ENCODE measurements at places on chromosomes 6 and 20. TPM values are rescaled to one million over a fixed set of nuclear protein-coding genes. Genes with fewer than 3 reads are reported as not detected.

Gene MOG
- total RNA-seq: not detected

GRCh38 chr20:23048283-23049200 is 930 bp downstream of the THBD start:
- peak; percentile 37 for DNase-seq

GRCh38 chr6:131172222-131172621 is 37.0 kb downstream of the AKAP7 start:
- DNase-seq: no peak

- peak; percentile 66 for DNase-seq
Measured at GRCh38 chr20:49701241-49701790, 12.4 kb downstream of the B4GALT5 start.

Gene DNAH8
- total RNA-seq: 0.02 TPM

- no peak for DNase-seq
Measured at GRCh38 chr20:61656198-61656597, 404.1 kb downstream of the CDH4 start.

DNA sequence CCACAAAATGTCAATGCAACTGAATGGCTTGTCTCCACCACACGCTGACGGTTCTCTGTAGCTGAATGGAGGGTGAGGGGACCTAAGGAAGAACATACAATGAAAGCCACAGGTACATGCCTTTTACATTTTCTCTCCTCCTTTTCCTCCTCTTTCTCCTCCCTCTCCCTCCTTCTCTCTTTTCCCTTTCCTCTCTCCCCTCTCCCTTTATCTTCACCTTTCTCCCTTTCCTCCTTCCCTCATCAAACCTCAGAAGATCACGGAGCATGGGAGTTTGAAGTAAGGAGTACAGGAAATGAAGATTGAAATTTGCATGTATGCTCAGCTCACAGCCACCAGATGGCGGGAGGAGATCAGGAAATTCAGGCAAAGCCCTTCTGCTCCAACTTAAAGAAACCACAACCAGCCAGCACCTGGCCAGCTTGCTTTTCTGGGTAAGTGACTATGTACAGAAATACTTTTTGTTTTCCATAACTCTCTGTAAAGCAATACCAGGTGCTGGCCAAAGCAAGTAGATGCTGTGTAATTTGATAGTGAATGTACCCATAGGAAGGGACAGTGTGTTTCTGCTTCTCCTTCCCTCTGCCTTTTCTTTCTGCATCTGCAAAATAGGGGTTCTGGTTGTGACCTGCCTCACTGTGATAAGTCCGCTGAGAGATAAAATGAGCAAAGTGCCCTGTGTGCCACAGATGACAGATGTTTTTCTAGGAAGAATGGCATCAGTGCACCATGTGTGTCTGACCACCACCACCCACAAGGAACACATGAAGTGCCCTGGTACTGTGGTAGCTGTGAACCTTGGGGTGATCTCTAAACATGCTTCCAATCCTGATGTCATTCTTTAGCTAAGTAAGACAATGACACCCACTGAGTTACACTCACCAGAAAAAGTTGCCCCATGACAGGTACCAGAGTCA is 18.6 kb upstream of the FOXO3 start:
- DNase-seq: peak; percentile 79

GRCh38 chr6:109722564-109723254 is 31.6 kb downstream of the FIG4 start:
- no peak for DNase-seq

DNA sequence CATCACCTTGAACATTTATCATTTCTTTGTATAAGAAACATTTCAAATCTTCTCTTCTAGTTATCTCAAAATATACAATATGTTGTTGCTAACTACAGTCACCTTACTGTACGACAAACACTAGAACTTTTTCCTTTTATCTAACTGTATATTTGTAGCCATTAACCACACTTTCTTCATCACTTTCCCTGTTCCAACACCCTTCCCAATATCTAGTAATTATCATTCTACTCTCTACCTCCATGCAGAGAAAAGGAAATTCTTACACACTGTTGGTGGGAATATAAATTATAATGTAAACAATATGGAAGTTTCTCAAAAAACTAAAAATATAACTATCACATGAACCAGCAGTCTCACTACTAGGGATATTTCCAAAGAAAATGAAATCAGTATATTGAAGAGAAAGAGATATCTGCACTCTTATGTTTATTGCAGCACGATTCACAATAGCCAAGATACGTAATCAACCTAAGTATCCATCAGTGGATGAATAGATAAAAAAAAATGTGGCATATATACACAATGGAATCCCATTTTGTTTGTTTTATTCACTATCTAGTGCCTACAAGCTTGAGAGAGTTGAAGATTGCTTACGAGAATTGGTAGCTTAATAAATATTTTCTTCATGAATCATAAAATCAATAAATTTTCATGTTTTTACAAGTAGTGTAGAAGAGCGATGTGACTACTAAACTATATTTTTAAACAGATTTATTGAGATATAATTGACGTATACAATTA is 2.4 kb downstream of the RHAG start:
- DNase-seq: no peak

Gene FERMT1
- 0.05 TPM for total RNA-seq

Gene PLAGL2
- 93.9 TPM for total RNA-seq

DNA sequence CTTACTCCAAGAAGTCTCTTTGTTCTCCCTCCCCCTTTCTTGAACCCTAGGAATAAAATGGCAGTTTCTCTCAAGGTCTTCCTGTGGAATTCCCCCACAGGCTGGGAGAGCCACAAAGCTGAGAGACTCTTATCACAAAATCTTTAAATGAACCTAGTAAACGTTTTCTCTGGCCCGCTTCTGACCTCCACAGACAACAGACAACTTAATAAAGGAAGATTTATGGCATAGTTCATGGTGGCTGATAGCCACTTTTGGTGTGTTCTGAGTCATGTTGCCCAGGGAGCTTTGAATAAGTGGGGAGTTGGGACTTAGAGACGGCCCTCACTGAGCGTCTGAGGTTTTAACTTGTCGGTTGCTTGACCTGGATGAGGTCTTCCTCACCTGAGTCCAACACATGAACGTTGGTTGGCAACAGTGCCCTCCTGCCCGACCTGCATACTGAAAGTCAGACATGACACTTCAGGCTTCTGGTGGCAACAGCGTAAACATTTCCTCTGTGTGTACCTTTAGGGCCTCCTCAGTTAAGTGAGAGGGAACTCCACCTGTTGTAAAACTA is 124.1 kb downstream of the FOXO3 start:
- DNase-seq: no peak

DNA sequence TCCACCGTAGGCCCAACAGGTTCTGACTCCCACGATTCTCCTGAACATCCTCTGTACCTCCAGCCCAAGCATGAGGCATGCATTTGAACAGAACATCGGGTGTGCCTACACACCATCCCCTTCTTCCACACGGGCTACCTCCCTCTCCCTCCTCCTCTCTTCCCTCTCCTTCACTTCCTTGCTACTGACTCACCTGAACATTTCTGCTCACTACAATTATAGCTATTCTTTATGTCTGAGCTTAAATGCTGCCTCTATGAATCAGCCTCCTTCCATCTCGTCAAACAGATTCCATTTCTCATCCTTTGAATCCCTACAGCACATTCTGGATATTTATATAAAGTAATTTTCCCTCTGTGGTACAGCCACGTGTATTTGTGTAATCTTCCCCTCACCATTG is 71.4 kb upstream of the MYLIP start:
- no peak for DNase-seq

DNA sequence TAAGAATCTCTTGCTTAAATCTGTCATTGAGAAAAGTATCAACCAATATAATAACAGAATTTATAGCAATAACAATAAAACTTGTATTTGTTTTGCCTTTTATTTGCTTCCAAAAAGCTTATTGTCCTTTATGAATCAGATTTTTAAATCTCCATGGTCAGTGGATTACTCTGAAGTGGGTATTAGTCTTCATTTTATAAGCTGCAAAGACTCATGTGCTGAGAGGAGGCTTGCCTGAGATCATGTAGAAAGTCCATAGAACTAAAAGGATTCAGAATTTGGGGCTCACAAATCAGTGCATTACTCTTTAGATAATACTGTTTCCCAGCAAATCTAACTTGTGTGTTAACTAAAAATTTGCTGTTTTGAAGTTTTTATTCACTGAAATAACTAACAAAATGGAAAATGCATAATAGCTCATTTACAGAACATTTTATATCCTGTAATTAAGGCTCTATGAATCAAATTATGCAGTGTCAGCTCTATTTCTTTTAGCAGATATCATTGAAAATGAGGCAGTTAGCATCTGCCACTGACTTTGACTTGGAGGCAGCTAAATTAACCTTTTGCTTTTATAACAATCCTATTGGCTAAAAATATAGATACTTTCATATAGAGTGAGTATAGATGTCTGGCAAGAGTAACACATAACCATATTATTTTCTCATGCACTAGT is 781.1 kb upstream of the CITED2 start:
- DNase-seq: no peak

- no peak for DNase-seq
Measured at GRCh38 chr6:69933239-69933638, 66.9 kb downstream of the COL19A1 start.

DNA sequence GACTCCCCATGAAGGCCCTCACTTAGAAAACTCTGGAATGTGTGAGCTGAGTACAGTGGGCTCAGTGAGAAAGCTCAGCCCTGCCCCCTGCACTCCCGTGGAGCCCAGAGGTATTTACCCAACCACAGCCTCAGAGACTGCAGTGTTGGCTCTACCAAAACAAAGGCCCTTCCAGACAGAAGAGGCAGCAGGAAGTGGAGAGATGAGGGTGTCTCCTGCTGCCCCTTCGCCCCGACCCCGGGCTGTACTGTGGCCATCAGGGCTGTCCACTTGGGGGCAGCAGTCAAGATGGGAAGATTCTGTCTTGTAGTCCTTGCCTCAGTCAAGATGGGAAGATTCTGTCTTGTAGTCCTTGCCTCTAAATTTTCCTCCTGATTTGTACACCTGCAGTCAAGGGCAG is 341.3 kb downstream of the TAF4 start:
- DNase-seq: no peak

Gene DEFB132
- not detected for total RNA-seq

Gene SLC4A11
- total RNA-seq: 0.87 TPM
